Esophagus squamous epithelium (tissue), 5 donors: ENCODE measurements at places on chromosomes 4 and X. TPM values are rescaled to one million over a fixed set of nuclear protein-coding genes. Genes with fewer than 3 reads are reported as not detected.

DNA sequence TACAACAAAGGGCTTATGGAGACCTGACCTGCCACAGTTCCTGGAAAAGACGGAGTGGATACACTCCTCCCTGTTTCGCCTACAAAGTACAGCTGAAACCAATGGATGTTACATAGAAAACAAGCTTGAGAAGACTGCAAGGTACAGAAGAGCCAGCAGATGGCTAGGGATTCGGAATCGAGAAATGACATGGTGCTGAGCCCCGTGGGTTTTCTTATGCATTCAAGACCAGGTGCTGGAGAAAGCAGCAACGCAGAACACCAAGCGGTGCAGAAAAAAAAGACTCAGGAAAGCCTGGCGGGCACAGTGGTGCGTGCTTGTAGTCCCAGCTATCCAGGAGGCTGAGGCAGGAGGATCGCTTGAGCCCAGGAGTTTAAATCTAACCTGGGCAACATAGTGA lies 13.8 kb downstream of the TIMM17B start:
- DNase-seq: no peak

- DNase-seq: no peak
Measured at GRCh38 chrX:42247241-42247640, 323.9 kb upstream of the CASK start.

DNA sequence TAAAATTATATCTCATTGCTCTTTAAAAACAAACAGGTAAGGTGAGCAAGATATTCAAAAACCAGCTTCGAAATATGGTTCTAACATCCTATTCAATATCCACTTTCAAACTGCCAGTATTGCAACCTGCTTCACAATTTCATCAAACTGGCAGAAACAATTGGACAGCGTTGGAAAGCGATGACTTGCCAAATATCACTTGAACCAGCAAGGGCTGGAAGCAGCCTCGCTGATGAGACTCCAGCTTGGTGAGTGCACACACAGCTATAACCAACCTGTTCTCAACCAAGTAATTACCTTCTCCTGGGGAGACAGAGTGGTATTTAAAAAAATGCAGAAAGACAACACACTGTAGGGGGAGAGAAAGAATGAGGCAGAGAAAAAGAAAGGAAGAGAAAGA lies 155.8 kb upstream of the RAI2 start:
- no peak for DNase-seq

DNA sequence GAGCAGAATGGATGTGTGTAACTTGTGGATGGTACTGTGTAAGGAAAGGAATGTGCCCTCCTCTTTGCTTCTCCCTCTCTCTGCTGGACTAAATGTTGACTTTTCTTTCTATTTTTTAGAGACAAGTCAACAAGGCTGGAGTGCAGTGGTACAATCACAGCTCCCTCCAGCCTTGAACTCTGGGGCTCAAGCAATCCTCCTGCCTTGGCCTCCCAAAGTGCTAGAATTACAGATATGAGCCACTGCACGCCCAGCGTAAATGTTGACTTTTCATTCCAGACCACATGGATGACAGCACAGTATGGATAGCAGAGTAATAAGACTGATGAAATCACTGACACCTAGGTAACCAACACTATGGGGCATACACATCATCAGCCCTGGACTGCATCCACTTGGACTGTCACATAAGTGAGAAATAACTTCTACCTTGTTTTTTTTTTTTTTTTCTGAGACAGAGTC lies 5.1 kb upstream of the RPS3A start:
- no peak for DNase-seq

Gene GALNTL6
- total RNA-seq: not detected

Gene ENOPH1
- total RNA-seq: 29.9 TPM

DNA sequence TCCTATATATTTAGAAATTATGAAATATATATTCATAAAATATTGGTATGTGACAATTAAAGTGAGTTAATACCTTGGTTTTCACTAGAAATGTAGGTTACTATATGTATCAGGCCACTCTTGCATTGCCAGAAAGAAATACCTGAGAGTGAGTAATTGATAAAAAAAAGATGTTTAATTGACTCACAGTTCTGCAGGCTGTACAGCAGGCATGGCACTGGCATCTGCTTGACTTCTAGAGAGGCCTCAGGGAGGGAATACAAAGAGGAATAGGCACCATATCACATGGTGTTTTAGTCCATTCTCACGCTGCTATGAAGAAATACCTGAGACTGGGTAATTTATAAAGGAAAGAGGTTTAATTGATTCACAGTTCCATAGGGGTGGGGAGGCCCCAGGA lies 1560.6 kb downstream of the STIM2 start:
- no peak for DNase-seq

GRCh38 chr4:37666625-37667071 lies 19.5 kb downstream of the RELL1 start:
- DNase-seq: no peak

- no peak for DNase-seq
Measured at GRCh38 chrX:78653118-78653822, 5.9 kb downstream of the RTL3 start.

DNA sequence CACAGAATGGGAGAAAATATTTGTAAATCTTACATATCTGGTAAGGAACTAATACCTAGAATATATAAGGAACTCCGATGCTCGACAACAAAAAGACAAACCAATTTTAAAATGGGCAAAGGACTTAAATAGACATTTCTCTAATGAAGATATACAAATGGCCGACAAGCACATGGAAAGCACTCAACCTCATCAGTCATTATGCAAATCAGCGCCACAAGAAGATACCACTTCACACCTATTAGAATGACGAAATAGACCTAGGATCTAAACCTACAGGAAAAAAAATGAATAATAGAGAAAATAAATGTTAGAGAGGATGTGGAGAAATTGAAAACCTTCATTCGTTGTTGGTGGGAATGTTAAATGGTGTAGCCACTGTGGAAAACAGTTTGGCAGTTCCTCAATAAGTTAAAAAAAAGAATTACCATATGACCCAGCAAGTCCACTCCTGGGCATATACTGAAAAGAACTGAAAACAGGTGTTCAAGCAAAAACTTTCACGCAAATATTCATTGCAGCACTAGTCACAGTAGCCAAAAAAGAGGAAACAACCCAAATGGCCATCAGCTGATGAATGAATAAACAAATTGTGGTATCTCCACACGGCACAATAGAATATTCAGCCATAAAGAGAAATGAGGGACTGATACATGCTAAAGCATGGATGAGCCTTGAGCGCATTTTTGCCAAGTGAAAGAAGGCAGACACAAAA lies 57.3 kb upstream of the WDR19 start:
- DNase-seq: no peak

Gene RASSF6
- total RNA-seq: 2.6 TPM

DNA sequence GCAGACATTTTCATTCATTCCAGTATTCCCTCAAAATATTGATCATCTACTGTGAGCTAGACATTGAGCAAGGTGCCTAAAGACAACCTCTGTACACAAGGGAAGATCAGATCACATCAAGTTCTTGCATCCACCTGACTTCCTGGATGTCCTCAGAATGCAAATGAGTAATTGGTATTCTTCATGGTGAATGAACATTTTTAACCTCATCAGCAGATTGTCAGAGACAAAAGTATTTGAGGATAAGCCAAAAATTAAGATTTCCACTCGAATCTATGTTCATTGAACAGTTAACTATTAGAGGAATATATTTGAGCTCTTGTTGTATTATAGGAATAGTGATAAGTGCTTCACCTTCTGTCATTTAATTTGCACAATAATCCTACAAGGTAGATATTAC lies 1.3 kb downstream of the SMARCAD1 start:
- DNase-seq: no peak

Gene HERC5
- 3.2 TPM for total RNA-seq

Gene SUPT20HL1
- not detected for total RNA-seq

- DNase-seq: no peak
Measured at GRCh38 chr4:15855804-15856475, 77.8 kb downstream of the CD38 start.

DNA sequence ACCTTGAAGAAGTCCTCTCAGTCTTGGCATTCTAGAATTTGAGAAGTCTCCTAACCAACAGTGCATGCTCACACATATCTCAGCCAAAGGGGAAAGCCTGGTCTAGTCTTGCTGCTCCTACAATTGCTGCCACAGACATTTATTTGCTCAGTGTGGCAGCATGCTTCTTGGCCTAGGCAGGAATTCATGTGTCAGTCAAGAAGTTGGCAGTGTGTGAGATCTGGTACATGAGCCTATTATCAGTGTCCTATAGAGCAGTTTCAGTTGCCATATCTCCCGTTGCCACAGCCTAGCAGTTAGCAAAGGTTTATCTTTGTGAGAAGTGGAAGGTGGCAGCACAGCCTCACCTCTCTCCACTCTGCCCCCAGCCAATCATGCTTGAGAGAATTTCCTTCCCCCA lies 176.9 kb upstream of the ARHGEF9 start:
- DNase-seq: no peak

Gene NAA11
- total RNA-seq: not detected

GRCh38 chr4:4385729-4386295 lies 1.1 kb upstream of the NSG1 start:
- no peak for DNase-seq

Gene MAGEB10
- total RNA-seq: not detected

Gene ANOS1
- total RNA-seq: 1.4 TPM

GRCh38 chrX:153063315-153063714 lies 7.0 kb downstream of the PNMA3 start:
- no peak for DNase-seq

GRCh38 chr4:110130576-110131358 lies 67.6 kb downstream of the ELOVL6 start:
- no peak for DNase-seq

- DNase-seq: no peak
Measured at GRCh38 chr4:8181844-8182243, 17.2 kb upstream of the SH3TC1 start.

Gene WDR17
- total RNA-seq: 1.3 TPM

Gene DGAT2L6
- total RNA-seq: not detected

DNA sequence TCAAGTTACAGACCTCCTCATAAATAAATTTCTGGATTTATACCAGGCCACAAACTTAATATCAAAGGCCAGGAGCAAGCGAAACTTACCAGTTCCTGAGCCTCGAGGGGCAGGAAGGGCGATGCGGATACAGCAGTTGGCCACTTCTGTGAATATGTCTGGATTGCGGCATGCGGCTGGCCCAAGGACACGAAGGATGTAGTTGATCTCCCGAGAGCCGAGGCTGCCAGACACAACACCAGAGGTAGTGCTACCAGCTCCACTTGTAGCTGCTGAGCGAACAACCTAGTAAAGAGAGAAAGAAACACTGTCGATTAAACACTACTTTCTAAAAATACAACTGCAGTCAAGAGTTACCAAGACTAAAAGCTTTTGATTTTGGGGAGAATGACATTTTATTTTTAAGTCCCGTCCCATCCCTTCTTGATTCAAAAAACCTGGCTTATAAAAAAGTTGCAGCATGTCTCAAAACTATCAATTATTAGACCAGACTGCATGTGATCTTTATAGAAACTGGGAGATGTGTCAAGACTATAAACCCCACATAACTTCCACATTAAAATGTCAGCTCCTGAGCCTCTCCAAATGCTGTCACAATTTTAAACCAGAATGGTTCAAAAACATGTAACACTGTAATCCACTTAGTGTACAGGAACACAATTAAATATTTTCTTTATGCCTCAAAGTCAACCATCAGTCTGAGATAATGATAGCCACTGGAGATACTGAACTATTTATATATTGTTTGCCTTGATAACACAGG lies 105.6 kb downstream of the HUWE1 start:
- DNase-seq: no peak

- DNase-seq: no peak
Measured at GRCh38 chr4:103156106-103156505, 42.0 kb downstream of the CENPE start.

Gene CTBP1
- total RNA-seq: 72.2 TPM

GRCh38 chr4:24319387-24319786 lies 265.0 kb downstream of the DHX15 start:
- DNase-seq: no peak

- no peak for DNase-seq
Measured at GRCh38 chrX:112766774-112767173, 73.9 kb downstream of the AMOT start.

Gene CABS1
- not detected for total RNA-seq

DNA sequence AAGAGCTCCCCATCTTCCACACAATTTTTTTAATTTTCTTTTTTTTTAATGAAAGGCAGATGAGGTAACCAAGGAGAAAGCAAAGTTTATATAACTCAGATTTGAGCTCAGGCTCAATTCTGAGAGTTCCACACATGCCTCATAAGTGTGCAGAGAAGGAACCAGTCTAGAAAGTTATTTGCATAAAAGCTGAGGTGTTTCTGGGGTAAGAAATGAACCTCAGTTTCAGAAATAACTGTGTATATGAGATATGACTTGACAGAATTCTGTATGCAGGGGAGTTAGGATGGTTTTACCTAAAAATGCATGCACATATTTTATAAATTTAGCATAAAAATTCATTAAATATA lies 51.3 kb downstream of the DTHD1 start:
- no peak for DNase-seq

DNA sequence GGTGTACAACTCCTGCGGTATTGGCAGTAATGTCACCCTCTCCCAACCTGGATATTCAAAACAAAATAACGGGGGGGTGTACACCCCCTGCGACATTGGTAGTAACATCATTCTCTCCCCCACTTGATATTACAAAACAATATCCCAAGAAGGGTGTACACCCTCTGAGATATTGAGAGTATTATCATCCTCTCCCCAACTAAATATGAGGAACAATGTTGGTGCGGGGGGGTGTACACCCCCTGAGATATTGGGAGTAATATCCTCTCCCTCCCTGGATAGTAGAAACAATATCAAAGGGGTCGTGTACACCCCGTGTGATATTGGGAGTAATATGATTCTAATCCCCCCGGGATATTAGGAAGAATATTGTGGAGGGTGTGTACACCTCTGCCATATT lies 71.4 kb upstream of the ADGRA3 start:
- DNase-seq: no peak

Gene SFRP2
- total RNA-seq: 2.2 TPM

Gene LANCL3
- total RNA-seq: 6.6 TPM

DNA sequence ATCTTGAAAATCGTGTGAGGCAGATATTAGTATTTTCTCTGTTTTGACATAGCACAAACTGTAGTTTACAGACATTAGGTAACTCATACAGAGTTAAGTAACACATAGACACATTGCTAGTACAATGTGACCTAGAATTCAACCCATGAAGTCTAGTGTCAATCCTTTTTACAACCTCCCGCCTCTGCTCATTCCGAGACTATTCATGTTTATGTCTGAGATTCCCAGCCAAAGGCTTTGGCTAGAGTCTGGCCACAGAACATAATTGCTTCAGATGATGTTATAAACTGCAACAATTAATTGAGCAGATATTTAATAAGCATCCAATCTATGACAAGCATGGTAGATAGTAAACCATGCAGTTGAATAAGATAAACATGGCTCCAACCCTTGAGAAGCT lies 841.0 kb downstream of the STIM2 start:
- no peak for DNase-seq

Gene SHISA3
- total RNA-seq: not detected

Gene ARSJ
- total RNA-seq: 5.6 TPM

- no peak for DNase-seq
Measured at GRCh38 chr4:15194520-15194919, 192.2 kb downstream of the CPEB2 start.

- no peak for DNase-seq
Measured at GRCh38 chrX:101642093-101642492, 17.6 kb downstream of the ARMCX2 start.
